ENCODE measurements at places on chromosomes 1 and 21.

DNA sequence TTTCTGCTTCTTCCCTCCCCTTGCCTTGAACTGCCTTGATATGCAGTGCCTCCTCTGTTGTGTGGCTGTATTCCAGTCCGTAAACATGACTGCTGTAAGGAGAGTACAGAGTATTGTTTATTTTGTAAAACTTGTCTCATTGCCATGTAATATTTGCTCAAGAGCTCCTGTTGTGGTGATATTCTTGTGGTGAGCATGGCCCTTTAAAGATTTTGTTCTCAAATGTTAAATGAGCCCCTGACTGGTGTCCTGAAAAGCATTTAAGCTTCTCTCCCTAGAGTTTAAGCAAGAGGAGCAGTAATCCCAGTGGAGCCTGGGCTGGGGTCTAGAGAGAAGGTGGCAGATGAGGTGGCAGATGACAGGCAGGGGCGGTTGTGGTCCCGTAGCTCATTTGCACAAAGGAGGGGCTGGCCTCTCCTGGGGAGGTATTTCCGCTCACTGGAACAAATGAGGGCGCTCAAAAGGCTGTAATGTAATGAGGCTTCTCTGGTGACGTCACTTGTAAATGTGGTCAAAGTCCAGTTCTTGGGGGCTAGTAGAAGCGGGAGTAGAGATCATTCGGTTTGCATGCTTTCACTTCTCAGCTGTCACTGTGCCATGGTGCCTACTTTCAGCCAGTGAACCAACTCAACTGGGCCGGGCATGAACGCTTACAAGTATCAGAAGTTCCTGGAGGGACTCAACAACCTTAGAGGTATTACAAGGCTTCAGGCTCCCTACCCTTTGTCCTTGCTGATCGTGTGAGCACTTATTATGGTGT is 46.0 kb upstream of the MACF1 start:
- no peak for DNase-seq

- DNase-seq, result no peak
Observed at GRCh38 chr21:34112316-34113033, 39.1 kb downstream of the MRPS6 start.

DNA sequence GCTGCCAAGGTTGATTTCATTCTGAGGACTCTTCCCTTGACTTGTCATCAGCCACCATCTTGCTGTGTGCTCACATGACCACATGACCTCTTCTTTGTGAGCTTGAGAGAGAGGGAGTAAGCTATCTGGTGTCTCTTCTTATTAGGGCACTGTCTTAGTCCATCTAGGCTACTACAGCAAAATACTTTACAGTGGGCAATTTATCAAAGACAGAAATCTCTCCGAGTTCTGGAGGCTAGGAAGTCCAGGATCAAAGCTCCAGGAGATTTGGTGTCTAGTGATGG is 11.9 kb upstream of the RPS6KA1 start:
- no peak for DNase-seq

DNA sequence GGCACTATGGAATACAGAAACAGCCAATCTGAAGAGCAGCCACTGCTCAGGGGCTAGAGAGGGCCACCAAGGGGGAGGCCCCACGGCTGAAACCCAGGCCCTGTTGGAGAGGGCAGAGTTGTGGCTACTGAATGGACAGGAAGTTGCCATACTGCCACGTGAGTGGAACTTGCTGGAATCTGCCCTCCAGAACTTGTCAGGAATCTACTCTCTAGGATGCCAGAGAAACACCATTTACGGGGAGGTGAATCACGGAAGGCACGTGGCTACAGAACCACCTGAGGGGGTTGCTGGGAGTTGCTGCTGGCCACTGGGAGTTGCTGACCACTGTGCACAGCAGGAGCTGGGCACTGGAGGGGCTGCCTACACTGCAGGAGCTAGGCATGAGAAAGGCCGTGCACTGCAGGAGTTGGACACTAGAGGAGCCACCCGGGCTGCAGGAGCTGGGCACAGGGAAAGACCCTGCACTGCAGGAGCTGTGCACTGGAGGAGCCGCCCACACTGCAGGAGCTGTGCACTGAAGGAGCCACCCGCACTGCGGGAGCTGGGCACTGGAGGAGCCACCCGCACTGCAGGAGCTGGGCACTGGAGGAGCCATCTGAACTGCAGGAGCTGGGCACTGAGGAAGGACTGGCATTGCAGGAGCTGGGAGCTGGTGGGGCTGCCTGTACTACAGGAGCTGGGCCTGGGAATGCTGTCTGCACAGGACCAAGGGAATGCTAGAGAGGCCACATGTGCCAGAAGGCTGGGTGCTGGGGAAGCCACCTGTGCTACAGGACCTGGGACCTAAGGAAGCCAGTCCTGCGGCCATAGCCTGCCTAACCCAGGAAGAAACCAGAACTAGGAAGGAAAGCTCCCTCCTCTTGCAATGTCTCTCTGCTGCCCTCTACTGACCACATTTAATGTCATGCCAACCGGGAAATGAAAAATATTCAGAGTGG is 343.4 kb downstream of the MATN1 start:
- peak; percentile 47 for DNase-seq
